T-helper 9 cell (primary cell): ENCODE measurements at places on chromosomes 4 and X.

DNA sequence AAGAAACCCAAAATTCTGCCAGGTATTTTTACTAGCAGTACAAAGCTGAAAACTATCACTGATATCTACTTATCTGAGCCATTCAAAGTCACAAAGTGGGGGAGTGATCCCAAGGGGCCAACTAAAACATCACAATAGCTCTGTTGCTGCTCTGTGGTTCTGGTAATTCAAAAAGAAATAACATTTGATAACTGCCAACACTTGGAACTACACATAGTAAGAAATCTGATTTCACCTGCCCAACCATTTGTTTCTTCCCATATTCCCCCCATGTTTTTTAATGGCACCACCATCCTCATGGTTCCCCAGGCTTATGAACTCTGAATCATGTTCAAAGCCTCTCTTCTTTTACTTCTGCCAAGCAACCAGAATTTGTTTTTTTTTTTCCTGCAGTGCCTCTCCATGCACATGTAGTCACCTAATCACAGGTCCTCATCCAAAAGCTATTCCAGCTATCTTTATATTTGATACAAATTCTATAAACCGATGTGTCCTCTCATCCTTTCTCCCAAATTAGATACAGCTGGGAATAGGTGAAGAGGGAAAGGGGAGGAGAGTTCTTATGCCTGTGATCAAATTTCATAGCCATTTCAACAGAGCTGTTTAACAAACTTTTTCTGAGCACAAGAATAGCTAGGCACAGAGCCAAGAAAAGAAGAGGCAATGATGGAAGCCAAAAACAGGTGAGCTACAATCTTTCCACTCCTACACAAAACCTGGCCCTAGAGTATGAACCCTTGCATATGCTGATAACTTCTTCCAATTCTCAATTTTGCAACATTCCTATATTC is 7.7 kb downstream of the AMMECR1 start:
- no peak for DNase-seq

DNA sequence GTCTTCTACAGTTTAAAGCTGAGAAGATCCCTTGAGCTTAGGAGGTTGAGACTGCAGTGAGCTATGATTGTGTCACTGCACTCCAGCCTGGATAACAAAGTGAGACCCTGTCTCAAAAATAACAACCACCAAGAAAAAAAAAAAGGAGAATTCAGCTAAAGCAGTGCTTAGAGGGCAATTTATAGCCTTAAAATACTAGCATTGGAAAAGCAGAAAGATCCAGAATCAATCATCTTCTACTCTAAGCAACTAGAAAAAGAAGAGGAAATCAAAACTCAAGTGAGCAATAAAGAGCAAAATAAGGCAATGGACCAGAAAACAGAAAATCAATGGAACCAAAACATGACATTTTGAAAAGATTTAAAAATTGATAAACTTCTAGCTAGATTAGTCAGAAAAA is 639 bp upstream of the PI4K2B start:
- DNase-seq = no peak

DNA sequence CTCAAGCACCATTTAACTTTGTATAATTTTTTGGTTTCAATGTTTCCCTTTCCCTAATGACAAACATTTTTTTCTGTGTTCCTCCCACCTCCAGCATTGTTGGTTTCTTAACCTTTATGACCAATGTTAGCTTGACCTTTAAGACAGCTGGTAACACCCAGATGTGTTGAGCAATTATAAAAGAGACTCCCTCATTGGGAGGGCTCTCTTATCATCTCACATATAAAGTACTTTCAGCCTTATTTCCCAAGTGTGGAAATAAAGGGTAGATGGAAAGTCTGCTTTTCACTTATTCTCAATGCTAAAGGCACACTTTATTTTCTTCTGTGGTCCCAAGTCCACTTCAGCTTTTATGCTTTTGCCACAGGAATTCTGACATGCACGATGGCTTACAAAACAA is 1420.4 kb downstream of the RAPGEF2 start:
- no peak for DNase-seq

DNA sequence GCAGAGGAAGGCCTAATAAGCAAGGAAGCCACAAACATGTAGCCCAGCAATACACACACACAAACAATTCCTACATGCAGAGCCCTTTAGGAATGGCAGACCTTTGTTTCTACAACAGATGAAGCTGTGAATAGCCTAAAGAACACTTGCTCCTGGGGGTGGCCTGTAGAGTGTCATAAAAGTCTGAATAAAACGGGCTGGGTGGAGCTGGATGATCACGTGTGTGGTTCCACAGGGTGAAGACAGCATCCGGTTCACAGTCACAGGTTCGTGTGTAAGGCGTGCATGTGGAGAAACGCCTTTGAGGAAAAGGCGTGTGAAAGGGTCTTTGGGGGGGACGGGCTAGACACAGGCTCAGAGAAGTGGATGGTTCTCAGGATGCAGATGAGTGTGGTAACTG is 156.1 kb downstream of the AFAP1 start:
- no peak for DNase-seq

GRCh38 chrX:15349046-15349445 is 13.7 kb upstream of the PIGA start:
- no peak for DNase-seq

GRCh38 chrX:37476571-37477170 is 94.8 kb upstream of the LANCL3 start:
- DNase-seq = no peak

DNA sequence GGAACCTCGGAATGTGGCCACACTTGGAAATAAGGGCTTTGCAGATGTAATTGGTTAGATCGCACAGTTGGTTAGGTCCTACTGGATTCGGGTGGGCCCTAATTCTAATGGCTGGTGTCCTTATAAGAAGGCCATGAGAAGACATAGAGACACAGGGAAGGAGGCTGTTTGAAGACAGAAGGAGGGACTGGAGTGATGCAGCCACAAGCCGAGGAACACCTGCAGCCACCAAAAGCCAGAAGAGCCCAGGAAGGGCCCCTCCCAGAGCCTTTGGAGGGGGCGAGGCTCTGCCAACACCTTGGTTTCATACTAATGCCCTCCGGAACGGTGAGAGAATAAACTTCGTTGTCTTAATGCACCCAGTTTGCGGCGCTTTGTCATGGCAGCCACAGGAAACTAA is 47.0 kb downstream of the EVC start:
- no peak for DNase-seq
